ENCODE measurements at places on chromosomes 4 and X.

- no peak for DNase-seq
Observed at GRCh38 chr4:53840643-53841042, 223.8 kb downstream of the CHIC2 start.

GRCh38 chrX:13491061-13491460 lies 78.3 kb upstream of the EGFL6 start:
- no peak for DNase-seq

DNA sequence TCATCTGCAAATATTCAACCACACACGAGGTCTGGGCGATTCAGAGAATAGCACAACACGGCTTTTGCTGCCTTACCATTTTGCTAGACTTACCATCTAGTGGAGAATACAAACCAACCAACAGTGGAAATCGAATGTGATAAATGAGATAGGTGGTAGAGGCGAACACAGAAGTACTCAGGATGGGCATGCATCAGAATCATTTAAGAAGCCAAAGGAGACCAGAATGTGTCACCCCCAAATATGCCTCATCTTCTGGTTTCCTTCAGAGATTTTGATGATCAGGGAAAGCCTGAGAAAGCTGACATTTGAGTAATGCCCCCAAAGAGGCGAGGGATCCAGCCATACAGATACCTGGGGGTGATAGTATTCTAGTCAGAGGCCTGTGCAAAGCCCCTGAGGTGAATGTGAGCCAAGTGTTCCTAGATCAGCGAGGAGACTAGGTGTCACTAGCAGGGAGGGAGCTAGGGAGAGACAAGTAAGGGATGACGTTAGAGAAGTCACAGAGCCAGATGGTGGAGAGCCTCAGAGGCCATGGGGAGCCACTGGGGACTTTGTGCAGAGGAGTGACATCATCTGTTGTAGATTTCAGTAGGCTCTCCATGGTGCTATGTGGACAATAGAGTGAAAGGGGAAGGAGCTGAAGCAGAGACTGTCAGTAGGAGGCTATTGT lies 1.7 kb downstream of the MTMR1 start:
- no peak for DNase-seq

GRCh38 chrX:70013466-70014381 lies 36.0 kb downstream of the AWAT2 start:
- DNase-seq, result no peak

- DNase-seq, result no peak
Observed at GRCh38 chr4:5638976-5639375, 69.4 kb downstream of the EVC2 start.

DNA sequence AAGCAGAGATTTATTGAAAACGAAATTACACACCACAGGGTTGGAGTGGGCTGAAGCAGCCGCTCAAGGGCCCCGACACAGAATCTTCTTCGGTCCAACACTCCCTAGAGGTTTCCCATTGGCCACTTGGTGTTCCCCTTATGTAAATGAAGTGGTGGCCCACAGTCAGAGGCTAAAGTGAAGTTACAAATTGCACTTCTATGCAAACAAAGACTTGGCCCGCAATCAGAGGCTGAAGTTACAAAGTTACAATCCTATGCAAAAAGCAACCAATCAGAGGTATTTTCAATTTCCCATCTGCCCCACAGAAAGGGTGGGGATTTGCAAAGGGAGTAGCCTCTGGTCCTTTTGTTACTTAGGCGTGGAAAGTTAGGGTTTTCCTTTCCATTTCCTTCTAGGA lies 35.7 kb upstream of the SLC25A43 start:
- DNase-seq, result no peak

GRCh38 chrX:107894038-107894437 lies 68.4 kb downstream of the MID2 start:
- peak; percentile 56 for DNase-seq

DNA sequence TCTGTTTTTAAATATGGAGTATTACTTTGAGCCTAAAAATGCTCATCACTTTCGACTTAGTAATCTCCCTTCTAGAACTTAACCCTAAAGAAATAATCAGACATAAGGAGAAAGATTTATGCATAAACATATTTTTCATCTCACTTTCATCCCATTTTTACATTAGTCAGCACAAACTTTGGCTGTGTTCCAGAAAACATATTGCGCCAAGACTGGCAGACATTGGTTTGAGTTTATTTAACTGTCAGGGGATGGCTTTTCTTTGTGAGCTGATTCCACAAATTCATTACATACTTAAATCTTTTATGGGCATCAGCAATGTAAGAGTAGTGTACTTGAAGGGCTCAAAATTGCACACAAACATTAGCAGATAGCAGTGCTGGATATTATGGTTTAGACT lies 23.7 kb downstream of the MAOA start:
- DNase-seq, result no peak

- no peak for DNase-seq
Observed at GRCh38 chr4:12697970-12698369, 786.2 kb downstream of the RAB28 start.

- peak; percentile 78 for DNase-seq
Observed at GRCh38 chr4:5050520-5051277, 581 bp upstream of the STK32B start.
